ENCODE measurements at places on chromosomes 12 and 14.

- no peak for DNase-seq
Observed at GRCh38 chr12:104649921-104650320, 193.2 kb downstream of the CHST11 start.

DNA sequence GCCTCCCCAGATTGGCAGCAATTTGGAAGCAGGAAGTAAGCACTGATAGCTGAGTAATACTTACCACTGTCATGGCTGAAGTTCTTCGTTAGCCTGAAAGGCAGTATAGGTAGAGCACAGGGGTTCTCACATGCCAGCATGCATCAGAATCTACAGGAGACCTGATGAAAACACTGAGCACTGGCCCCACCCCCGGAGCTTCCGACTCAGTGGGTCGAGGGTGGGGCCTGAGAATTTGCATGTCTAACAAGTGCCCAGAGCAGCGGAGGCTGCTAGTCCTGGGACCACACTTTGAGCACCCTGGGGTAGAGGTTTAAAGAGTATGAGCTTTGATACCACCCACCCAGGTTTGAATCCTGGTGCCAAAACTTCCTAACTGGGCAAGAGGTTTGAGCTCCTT, 89.6 kb downstream of the FBXW8 start:
- no peak for DNase-seq

GRCh38 chr12:16349131-16349460, 1.7 kb downstream of the MGST1 start:
- no peak for DNase-seq

- peak; percentile 71 for DNase-seq
Observed at GRCh38 chr14:70567791-70568190, 32.7 kb downstream of the MED6 start.

- DNase-seq, result no peak
Observed at GRCh38 chr12:91007531-91008290, 2.9 kb upstream of the EPYC start.

DNA sequence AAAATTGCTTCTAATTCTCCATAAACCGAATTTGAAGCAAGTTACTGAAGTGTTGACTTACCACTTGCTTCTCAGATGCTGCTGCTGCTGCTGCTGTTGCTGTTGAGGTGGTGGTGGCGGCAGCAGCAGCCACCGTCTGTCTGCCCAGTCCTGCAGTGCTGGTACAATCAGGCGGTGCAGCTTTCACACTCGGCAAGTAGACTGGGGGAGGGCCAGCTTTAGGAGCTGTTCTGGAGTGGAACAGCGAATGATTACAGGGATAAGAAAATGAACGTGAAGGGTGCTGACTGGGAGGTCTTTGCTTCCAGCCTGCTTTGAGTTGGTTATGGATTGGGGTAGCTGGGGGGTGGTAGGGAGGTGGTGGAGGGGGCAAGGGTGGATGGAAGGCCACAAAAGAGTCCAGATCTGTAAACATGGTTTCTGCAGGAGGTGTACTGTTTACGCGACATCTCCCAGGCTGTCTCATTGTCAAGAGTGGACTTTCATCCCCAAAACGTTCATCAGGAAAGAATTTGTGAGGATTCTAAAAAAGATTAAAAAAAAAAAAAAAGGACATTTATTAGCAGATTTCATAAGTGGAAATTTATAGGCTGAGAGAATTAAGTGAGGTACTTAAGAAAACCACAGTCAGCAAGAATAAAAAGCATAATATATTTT, 38.8 kb downstream of the UBR7 start:
- no peak for DNase-seq

- no peak for DNase-seq
Observed at GRCh38 chr12:129779989-129780388, 123.8 kb downstream of the TMEM132D start.

DNA sequence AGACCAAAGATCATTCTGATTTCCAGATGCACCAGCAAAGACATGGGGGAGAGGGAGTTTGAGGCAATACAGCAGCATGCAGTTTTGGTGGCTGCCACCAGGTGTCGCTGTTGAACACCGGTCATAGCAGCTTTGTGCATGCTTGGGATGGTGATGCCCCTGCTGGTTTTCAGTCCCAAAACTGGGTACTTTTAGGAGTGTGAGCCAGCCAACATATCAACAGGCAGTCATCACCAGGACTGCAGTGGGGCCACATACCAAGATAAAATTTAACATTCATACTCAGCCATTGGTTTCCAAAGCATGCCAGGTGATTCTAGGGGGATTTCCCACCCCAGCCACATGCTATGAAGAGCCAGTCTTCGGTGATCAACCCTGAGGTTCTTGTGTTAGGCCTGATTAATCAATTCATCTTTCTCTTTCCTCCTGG, 64.2 kb downstream of the PHETA1 start:
- no peak for DNase-seq

DNA sequence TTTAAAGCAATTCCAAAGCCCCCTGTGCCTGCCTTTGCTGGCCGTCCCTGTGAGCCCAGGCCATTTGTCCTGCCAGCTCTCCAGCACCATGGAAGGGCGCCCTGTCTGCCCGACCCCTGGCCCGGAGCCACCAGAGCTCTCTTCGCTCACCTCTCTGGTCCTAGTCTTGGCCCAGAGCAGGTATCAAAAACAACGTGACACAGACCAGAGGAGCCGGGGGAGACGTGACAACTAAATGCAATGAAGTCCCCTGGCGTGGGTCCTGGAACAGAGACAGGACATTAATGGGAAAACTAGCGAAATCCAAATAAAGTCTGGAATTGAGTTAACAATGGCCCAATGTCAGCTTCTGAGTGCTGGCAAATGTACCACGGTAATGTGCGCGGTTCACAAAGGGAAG, 83.2 kb upstream of the DIO3 start:
- DNase-seq, result no peak

DNA sequence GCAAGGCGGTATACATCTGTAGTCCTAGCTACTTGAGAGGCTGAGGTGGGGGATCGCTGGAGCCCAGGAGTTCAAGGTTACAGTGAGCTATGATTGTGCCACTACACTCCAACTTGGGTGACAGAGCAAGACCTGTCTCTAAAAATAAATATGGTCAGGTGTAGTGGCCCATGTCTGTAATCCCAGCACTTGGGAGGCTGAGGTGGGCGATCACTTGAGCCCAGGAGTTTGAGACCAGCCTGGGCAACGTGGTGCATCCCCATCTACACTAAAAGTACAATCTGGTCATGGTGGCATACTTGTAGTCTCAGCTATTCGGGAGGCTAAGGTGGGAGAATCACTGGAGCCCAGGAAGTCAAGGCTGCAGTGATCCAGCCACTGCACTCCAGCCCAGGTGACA, 40.6 kb downstream of the HECTD1 start:
- no peak for DNase-seq

DNA sequence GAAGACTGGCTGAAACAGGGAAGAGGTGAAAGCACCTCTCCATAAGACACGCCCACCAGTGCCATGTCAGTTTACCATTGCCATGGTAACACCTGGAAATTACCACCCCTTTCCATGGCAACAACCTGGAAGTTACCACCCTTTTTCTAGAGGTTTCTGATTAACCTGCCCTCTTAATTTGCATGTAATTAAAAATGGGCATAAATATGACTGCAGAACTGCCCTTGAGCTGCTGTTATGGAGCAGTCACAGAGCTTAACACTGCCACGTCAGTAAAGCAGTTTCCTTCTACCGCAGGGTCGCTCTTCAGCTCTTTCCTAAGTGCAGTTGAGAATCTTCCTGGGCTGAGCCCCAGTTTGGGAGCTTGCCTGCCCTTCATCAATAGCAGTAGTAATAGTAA, 55.2 kb downstream of the RASSF3 start:
- DNase-seq, result no peak

- no peak for DNase-seq
Observed at GRCh38 chr14:54350203-54350602, 46.6 kb upstream of the CDKN3 start.

GRCh38 chr14:50083467-50084337, 32.7 kb downstream of the VCPKMT start:
- DNase-seq, result no peak

GRCh38 chr14:95238487-95239298, 81.0 kb downstream of the CLMN start:
- DNase-seq, result no peak

GRCh38 chr14:33737446-33737845, 213.4 kb downstream of the EGLN3 start:
- DNase-seq, result no peak

DNA sequence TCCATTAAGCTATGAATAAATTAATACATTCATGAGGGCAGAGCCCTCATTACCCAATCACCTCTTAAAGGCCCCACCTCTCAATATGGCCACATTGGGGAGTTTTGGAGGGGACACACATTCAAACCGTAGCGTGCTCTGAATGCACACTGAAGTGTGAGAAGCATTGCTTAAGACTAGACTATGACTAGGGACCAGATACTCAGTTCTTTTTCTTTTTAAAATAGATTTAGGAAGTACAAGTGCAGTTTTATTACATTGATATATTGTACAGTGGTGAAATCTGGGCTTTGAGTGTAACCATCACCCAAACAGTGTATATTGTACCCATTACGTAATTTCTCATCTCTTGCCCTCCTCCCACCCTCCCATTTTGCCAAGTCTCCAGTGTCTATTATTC, 21.0 kb upstream of the JDP2 start:
- DNase-seq, result no peak

- DNase-seq, result no peak
Observed at GRCh38 chr14:20618271-20618749, 23.2 kb downstream of the OR6S1 start.

GRCh38 chr14:63933110-63933509, 80.3 kb downstream of the SYNE2 start:
- no peak for DNase-seq

- no peak for DNase-seq
Observed at GRCh38 chr12:112029301-112029700, 16.1 kb downstream of the ERP29 start.

DNA sequence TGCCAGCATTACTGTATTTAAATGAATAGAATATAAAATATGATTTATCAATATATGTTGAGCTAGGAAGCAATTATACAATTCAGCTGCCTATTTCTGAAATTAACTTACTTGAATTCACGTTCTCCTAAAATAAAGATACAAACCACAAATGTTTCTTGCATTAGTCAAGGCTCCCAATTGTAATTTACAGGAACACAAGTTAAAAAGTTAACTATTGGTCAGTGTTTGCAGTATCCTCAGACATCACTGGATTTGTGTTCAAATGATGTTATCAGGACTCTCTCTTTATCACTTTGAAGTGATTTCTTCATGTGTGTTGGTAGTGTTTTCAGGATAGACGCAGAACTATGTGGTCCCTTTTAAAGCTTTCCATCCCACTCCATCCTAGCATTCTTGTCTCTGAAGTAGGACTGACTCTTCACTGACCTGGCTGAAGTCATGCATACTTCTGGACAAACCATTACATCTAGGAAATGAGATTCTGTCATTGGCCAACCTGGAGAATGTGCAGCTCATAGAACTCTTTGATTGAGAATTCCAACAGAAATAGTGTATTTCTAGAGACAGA, 156.1 kb downstream of the KICS2 start:
- DNase-seq, result no peak

GRCh38 chr14:104094056-104094708, 8.7 kb downstream of the ASPG start:
- no peak for DNase-seq

- DNase-seq, result no peak
Observed at GRCh38 chr14:103735022-103735421, 19.4 kb downstream of the ZFYVE21 start.

DNA sequence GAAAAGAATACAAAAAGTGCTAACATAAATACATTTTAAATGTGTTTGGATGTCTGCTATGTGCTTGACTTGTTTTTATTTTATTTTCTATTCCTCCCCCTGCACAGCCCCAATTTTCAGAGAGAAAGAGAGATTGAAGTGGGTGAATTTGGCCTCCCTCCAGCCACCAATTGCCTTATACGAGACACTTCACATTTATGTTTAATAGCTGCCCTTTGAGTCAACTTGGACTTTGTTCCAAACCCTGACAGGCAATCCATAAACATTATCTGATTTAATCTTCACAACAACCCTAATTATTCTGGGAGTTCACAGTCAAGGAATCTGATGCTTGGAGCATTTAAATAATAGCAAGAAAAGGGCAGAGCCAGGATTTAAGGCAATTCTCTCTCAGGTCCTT, 161.7 kb downstream of the SLC15A4 start:
- DNase-seq, result no peak

- DNase-seq, result no peak
Observed at GRCh38 chr14:34111953-34112352, 161.1 kb upstream of the EGLN3 start.

GRCh38 chr12:69497308-69498026, 27.3 kb downstream of the FRS2 start:
- no peak for DNase-seq

- no peak for DNase-seq
Observed at GRCh38 chr12:19829100-19829853, 390.0 kb downstream of the AEBP2 start.

DNA sequence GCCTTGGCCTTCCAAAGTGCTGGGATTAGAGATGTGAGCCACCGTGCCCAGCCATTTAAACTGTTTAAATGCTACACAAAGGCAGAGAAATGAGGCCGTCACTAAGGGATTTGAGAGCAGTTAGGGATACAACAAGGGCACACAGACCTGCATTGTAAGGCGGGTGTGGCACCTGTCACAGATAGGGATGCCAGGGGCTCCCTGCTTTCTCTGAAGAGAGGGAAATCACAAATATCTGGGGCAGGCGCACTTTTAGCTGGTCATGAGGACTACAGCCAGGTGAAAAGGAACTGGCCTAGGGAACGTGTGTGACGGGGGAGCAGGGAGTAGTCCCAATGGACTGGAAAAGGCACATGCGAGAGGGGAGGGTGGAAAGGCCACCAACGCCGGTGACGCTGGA, 9.7 kb downstream of the SSH1 start:
- no peak for DNase-seq

DNA sequence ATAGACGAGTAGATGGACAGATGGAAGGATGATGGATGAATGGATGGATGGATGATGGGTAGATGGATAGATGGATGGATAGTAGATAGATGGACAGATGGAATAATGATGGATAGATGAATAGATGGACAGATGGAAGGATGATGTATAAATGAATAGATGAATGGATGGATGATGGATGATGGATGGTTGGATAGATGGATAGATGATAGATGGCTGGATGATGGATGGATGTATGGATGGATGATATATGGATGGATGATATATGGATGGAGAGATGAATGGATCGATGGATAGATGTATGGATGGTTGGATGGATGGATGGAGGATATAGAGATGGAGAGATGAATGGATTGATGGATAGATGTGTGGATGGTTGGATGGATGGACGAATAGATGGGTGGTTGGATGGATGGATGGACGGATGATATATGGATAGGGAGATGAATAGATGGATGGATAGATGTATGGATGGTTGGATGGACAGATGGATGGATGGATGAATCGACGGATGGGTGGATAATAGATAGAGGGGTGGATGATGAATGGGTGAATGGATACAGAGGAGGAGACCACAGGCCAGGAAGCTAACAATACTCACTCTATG, 19.3 kb downstream of the TRPV4 start:
- DNase-seq, result no peak

DNA sequence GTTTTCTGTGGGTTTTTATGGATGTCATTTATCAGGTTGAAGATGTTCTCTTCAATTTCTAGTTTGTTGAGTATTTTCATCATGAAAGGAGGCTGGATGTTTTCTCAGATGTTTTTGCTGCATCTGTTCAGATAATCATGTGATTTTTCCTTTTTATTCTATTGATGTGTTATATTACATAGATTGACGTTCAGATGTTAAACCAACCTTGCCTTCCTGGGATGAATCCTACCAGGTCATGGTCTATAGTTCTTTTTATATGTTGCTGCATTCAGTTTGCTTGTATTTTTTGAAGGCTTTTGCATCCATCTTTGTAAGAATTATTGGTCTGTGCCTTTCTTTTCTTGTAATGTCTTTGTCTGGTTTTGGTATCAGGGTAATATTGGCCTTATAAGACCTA, 43.9 kb upstream of the LYZ start:
- no peak for DNase-seq

- DNase-seq, result no peak
Observed at GRCh38 chr12:82835217-82835616, 148.5 kb downstream of the TMTC2 start.

Data from D341Med (cell line).